Transverse colon (tissue), 4 donors: ENCODE measurements at places on chromosomes 16 and 17. TPM values are rescaled to one million over a fixed set of nuclear protein-coding genes. Genes with fewer than 3 reads are reported as not detected.

- no peaks in the 10 kb centered on the region for H3K4me1 ChIP-seq
- no peak for DNase-seq
- H3K4me3 ChIP-seq: no peak overlapping the region
Measured at GRCh38 chr16:27745348-27745747, 195.4 kb downstream of the KATNIP start.

DNA sequence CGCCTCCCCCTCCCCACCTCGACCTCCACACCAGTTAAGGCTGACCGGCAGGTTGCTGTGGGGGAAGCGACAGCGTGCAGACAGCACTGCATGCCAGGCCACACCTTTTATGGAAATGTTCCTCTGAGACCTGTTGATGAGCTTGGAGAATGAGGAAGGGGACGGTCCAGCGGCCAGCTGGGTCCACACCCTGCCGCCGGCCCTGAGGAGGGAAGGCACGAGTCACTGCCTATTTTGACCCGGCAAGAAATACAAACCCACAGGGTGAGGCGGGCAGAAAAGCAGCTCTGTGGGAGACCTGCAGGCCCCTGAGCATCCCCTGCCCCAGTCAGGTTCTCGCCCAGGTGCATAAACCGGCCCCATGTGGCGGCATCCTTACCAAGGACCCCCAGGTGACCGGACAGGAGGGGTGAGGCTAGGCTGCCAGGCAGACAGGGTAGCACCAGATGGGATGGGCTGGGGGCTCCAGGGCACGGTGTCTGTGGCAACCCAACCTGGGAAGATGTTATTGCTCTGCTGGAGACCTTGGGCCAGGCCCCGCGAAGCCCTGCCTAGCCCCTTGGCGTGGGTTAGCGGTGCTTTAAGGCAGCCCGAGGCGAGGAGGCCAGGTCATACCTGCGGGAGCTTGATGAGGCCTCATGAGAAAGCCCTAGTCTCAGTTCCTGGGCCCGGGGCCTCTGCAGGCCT lies 12.7 kb downstream of the NATD1 start:
- H3K4me1 ChIP-seq: no peaks in the 10 kb centered on the region
- H3K4me3 ChIP-seq: no peak overlapping the region
- DNase-seq: no peak
- H3K27me3 ChIP-seq: no peaks in the 10 kb centered on the region
- no peaks in the 10 kb centered on the region for H3K36me3 ChIP-seq

DNA sequence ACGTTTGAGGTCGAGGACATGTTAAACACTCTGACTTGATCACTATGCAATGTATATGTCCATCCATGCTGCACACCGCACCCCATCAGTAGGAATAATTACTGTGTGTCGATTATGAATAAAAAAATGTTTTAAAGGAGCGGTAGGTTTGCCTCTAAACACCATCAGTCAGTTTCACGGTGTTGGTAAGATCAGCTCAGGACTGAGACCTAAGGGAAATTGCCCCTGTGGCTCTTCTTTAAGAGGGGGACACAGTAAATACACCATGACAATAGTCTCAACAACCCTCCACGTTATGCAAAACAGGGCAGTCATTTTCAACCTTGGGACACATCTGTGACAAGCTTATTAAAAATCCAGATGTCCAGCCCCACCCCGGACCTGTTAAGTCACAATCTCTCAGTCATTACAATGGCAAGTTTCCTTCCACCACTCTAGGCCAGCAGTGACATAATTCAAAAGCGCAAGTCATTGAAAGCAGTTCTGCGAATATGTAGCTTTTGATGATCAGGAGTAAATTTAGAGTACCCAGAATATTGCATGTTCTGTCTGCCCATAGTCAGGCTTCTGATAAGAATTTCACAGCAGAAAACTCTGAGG lies 1.2 kb downstream of the ATMIN start:
- no peaks in the 10 kb centered on the region for H3K36me3 ChIP-seq
- H3K4me3 ChIP-seq: peak overlapping the region; percentile 89
- peak overlapping the region; percentile 87 for H3K27ac ChIP-seq
- no peaks in the 10 kb centered on the region for H3K27me3 ChIP-seq
- DNase-seq: no peak
- H3K4me1 ChIP-seq: peaks cover 12% of the 10 kb centered on the region

DNA sequence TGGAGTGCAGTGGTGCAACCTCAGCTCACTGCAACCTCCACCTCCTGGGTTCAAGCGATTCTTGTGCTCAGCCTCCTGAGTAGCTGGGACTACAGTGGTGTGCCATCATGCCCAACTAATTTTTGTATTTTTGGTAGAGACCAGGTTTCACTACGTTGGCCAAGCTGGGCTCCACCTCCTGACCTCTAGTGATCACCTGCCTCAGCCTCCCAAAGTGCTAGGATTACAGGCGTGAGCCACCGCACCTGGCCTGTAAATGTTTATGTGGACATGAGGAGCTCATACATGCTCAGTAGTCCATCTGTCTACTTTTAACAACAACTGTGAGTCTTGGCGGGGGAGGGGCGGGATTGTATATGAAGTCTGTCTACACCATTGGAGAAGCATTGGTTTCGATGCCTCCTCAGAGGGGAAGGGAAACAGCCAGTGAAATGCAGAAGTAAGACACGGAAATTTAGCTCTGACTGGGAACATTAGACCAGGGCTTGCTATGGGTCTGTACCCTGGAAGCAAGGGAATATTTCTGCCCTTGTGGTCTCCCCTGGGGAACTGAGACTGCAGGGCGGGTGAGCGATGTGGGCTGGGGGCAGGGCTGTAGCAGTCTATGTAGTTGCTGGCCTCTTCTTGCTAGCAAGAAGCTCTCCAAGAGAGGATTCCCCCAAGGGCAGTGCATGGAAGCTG lies 9.3 kb downstream of the NUBP1 start:
- no peak overlapping the region for H3K27ac ChIP-seq
- H3K27me3 ChIP-seq: no peaks in the 10 kb centered on the region
- DNase-seq: peak; percentile 55
- peaks cover 27% of the 10 kb centered on the region for H3K36me3 ChIP-seq
- H3K4me3 ChIP-seq: no peak overlapping the region

DNA sequence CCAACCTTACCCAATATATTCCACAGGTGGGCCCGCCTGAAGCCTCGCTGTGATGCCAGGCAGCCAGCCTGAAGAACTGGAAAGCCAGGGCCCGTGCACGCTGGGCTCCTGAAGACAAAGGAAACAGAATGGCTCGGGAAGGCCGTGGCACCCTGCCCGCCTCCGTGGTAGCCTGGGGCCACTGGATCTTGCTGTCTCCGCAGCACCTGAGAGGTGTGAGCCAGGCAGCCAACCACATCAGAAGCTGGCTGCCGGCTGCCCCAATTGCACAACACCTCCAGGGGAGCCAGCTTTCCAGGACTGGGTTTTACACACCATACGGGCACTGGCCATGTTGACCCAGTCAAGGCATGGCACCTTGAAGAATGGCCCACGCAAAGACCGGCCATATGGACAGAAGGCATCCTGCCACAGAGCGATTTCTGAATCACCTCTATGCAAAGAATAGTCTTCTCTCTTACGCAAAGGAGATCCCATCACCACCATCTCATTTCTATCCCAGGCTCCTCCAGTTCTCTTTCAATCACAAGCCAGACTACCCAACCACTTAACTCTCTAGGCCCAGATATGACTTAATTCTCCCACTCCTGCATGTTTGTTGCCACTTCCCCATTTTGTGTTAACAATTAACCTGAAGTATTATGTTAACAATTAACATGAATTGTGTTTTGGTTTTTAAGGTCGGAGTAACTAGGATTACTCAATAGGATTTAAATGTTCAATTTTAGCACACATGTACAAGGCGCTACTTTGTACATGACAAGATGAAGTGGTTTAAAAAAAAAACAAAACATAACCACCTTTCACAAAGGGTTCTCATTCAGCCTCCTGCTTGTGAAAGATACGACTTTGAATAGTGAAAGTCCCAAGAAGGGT lies 32.1 kb downstream of the ZFHX3 start:
- H3K36me3 ChIP-seq: no peaks in the 10 kb centered on the region
- no peak overlapping the region for H3K4me3 ChIP-seq
- peak; percentile 14 for DNase-seq
- H3K27ac ChIP-seq: peak overlapping the region; percentile 62
- no peaks in the 10 kb centered on the region for H3K27me3 ChIP-seq
- H3K4me1 ChIP-seq: peaks cover 24% of the 10 kb centered on the region

DNA sequence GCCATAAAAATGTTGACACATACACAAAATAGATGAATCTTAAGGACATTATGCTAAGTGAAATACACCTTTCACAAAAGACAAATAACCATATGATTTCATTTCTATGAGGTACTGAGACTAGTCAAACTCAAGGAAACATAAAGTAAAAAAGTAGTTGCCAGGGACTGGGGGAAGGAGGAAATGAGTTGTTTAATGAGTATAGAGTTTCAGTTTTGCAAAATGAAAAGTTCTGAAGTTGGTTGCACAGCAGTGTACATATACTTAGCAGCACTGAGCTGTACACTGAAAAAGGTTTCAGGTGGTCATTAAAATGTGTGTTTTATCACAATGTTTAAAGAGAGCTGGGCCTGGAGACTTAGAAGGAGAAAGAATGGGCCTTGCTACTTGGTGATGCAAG lies 4.7 kb upstream of the SLC13A2 start:
- H3K36me3 ChIP-seq: no peaks in the 10 kb centered on the region
- no peak overlapping the region for H3K4me3 ChIP-seq
- H3K27ac ChIP-seq: no peak overlapping the region
- no peaks in the 10 kb centered on the region for H3K27me3 ChIP-seq
- DNase-seq: no peak

GRCh38 chr16:58638148-58639036 lies 8.8 kb upstream of the CNOT1 start:
- no peak overlapping the region for H3K27ac ChIP-seq
- H3K4me3 ChIP-seq: no peak overlapping the region
- no peaks in the 10 kb centered on the region for H3K27me3 ChIP-seq

DNA sequence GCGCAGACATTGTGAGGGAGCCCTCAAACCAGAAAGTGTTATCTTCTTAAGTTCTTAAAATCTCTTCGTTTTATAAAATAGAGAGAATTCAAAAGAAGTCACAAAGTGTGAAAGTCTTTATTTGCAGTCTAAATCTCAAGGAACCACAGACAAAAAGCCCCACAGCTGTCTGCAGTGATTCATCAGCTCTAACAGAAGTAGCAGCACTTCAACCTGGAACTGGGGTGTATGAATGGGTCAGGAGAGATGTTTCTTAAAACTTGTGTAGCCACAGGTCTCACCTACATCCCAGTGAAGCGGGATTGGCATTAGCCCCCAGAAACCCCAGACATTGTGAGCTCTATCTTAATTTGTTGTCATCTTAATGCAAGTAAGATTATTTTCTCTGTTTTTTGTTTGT lies 61.1 kb downstream of the CDYL2 start:
- DNase-seq: no peak
- H3K4me3 ChIP-seq: no peak overlapping the region
- no peaks in the 10 kb centered on the region for H3K4me1 ChIP-seq
- no peaks in the 10 kb centered on the region for H3K27me3 ChIP-seq
- no peak overlapping the region for H3K27ac ChIP-seq
- no peaks in the 10 kb centered on the region for H3K36me3 ChIP-seq

GRCh38 chr16:56411123-56411522 lies 14.2 kb downstream of the AMFR start:
- no peak overlapping the region for H3K27ac ChIP-seq
- DNase-seq: no peak
- H3K27me3 ChIP-seq: no peaks in the 10 kb centered on the region
- H3K4me3 ChIP-seq: no peak overlapping the region
- H3K4me1 ChIP-seq: peaks cover 3% of the 10 kb centered on the region
- H3K36me3 ChIP-seq: peaks cover 3% of the 10 kb centered on the region

GRCh38 chr17:7114875-7115614 lies 423 bp upstream of the ASGR2 start:
- no peak overlapping the region for H3K27ac ChIP-seq
- H3K4me1 ChIP-seq: no peaks in the 10 kb centered on the region
- DNase-seq: no peak
- H3K36me3 ChIP-seq: no peaks in the 10 kb centered on the region

- peaks cover 39% of the 10 kb centered on the region for H3K4me1 ChIP-seq
- no peaks in the 10 kb centered on the region for H3K27me3 ChIP-seq
- H3K27ac ChIP-seq: peak overlapping the region; percentile 98
- peak overlapping the region; percentile 43 for H3K4me3 ChIP-seq
- peak; percentile 44 for DNase-seq
Measured at GRCh38 chr16:66553223-66553622, 847 bp downstream of the CKLF start.

Gene CEP295NL
- 1.8 TPM for total RNA-seq

Gene C16orf87
- 0.75 TPM for total RNA-seq

Gene NAGS
- total RNA-seq: 46.3 TPM

Gene PPM1E
- not detected for total RNA-seq

Gene DNAI2
- not detected for total RNA-seq

Gene PRR35
- not detected for total RNA-seq

Gene SNX20
- 2.6 TPM for total RNA-seq

Gene CACNG5
- total RNA-seq: not detected

Gene ASGR1
- total RNA-seq: not detected
